AG08395 (cell line): ENCODE measurements at places on chromosomes 6 and 20.

- no peak for DNase-seq
These were observed 4.0 kb downstream of the ZSWIM3 start for GRCh38 chr20:45861221-45862075.

GRCh38 chr6:35400111-35400510, 52.0 kb upstream of the FANCE start:
- DNase-seq, result no peak

DNA sequence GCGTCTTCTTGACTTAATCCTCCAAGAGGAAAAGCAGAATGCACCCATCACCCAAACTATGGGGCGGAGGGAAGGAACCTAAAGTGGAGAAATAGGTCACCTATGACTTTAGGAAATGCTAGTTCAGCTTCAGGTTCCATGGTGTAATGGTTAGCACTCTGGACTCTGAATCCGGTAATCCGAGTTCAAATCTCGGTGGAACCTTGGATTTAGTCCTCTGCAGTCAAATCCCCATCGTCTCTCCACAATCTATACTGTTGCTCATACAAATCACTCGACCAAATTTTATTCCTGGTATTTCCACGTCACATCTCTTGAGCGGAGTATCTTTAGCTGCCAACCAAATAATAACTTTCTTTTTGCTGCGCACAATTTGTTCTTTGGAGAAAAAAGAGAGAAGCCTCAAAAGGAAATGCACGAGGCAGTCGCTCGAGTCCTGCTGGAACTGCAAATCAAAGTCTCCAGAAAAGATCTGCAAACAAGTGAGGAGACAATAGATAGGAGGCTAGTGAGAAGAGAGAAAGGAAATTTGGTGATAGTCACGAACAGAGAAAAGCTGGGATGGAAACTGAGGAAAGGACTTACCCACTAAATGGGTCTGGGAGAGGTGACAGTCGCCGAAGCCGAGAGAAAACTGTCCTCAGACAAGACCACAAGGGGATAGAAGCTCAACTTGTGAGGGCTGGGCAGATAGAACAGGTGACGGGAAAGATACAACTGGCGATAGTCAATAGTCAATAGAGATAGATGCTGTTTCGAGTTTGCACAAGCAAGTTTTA, 16.6 kb downstream of the POM121L2 start:
- DNase-seq, result no peak

DNA sequence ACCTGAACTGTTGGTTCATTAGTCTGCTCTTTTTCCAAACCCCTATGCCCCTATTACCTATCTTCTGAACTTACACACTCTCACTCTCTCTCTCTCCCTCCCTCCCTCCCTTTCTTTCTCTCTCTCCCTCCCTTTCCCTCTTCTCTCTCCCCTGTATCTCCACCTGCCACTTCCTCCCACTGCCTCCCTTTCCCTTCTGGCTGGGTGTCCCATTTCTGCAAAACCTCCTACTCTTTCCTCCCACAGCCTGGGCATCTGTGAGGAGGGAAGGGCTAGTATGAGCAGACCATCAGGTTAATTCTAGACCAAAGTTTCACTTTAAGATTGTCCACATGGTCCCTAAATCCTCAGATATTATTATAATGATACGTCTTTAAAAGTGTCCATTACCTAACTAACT, 95.1 kb downstream of the TMEM200A start:
- DNase-seq, result no peak

DNA sequence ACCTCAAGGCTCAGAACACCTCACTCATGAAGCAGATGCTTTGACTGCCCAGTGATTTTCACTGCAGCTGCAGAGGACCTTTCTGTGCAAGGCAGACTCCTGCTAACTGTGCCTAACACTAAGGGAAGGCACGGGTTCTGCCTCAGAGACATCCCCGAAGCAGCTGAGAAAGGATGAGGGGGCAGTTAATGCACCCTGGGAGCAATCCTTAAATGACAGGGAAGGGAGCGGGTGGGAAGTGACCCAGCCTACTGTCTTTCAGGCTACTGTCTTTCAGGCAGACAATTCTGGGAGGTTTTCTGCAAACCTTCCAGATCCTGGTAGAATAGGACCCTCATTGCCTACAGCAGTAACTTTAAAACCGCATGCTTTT, 55.3 kb downstream of the NDUFAF5 start:
- no peak for DNase-seq

- no peak for DNase-seq
These were observed 123.4 kb upstream of the MAFB start for GRCh38 chr20:40812415-40812925.

GRCh38 chr20:64161356-64162238, 2.7 kb upstream of the MYT1 start:
- DNase-seq, result peak; percentile 51

- no peak for DNase-seq
These were observed 45.7 kb upstream of the TXNDC5 start for GRCh38 chr6:7956257-7956656.

GRCh38 chr6:169097381-169097959, 156.2 kb downstream of the THBS2 start:
- peak; percentile 48 for DNase-seq

GRCh38 chr20:44691424-44692423, 23.4 kb upstream of the CCN5 start:
- DNase-seq, result peak; percentile 68

- DNase-seq, result no peak
These were observed 8.1 kb downstream of the CEBPB start for GRCh38 chr20:50198716-50199115.

DNA sequence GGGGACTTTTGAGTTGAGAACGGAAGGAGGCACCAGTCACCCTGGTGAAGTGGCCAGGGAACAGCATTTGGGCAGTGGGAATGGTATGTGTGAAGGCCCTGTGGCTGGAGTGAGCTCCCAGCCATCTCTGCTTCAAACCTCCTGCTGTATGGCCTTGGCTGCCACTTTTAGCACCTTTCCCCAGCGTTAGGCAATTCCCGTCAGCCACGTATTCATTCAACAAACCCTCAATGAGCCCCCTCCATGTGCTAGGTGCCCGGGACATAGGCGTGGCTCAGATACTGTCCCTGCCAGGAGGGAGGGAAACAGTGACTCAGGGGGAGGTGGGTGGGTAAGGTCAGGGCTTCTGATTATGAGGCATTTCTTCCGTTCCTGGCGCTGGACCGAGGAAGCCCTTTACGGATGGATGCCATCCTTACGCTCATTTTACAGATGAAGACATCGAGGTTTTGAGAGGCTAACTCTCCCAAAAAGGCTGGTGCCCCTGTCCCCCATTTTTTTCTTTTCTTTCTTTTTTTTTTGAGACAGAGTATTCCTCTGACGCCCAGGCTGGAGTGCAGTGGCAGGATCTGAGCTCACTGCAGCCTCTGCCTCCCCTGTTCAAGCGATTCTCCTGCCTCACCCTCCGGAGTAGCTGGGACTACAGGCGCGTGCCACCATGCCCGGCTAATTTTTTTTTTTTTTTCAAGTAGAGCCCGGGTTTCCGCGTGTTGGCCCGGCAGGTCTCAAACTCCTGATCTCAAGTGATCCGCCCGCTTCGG, 37.5 kb downstream of the SRC start:
- DNase-seq, result peak; percentile 57

GRCh38 chr6:63644668-63645326, 9.2 kb downstream of the PHF3 start:
- peak; percentile 43 for DNase-seq

DNA sequence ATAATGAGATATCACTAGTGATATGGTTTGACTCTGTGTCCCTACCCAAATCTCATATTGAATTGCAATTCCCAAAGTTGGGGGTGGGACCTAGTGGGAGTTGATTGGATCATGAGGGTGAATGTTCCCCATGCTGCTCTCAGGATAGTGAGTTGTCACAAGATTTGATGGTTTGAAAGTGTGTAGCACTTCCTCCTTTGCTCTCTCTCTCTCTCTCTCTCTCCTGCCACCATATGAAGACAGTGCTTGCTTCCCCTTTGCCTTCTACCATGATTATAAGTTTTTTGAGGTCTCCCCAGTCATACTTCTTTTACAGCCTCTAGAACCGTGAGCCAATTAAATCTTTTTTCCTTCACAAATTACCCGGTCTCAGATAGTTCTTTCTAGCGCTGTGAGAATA, 1002.0 kb upstream of the ADGRB3 start:
- DNase-seq, result no peak

DNA sequence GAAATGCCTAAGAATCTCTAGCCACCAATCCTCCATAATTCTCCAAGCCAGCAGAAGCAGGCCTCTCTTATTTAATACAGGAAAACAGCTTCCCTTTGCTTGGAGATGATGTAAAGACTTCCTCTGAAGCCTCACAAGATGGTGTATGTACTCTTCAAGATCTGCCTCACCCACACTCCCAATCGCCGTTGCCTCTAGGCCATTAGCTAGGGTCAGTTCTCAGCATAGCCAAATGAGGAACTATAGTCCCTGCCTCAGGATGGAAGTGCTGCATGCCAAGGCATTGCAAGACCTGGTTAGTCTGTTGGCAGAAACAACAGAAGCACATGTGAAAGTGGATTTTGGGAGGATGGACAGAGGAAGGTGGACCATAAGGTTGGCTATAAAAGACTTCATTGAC, 139.1 kb downstream of the SCML4 start:
- DNase-seq, result no peak

DNA sequence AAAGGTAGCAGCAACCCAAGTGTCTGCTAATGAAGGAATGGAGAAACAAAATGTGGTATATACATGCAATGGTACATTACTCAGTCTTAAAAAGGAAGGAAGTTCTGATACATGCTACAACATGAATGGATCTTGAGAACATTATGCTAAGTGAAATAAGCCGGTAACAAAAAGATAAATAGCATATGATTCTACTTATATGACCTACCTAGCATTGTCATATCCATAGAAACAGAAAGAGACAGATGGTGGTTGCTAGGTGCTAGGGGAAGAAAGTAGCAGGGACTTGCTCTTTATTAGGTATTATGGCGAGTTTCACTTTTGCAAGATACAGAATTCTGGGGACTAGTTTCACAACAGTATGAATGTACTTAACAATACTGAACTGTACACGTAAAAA, 46.6 kb downstream of the UBR2 start:
- DNase-seq, result no peak

DNA sequence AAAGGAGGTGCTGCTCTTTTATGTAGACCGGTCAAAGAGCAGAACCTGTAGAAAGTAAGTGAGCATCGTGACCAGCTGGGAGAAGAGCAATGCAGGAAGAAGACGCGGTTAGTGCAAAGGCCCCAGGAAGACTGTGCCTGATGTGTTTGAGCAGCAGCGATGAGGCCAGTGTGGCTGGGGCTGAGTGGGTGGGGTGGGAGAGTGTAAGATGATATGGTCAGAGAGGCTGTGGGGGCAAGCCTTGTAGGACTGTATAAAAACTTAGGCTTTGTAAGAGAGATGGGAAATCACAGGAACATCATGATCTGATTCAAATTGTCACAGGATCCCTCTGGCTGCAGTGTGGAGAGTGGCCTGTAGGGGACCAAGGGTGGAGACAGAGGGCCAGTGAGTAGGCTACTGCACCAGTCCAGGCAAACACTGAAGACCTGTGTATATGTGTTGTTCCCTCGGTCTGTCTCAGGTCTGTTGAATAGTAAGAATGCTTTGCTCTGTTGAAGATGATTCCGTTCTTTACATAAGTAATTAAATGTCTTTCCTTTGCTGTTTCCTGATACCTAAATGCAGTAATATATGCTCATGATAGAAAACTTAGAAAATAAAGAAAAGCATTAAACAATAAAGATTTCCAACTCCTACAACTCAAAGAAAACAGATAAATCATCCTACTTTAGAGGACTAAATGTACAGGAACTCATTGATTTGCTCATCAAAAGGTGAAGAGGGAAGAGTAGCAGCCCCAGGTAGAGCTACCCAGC, 23.6 kb upstream of the WFDC2 start:
- DNase-seq, result peak; percentile 58

GRCh38 chr20:37822141-37822601, 80.8 kb upstream of the VSTM2L start:
- peak; percentile 94 for DNase-seq

- DNase-seq, result no peak
These were observed 91.3 kb downstream of the LYRM2 start for GRCh38 chr6:89547281-89547680.
